Psoas muscle (tissue), 8 donors: ENCODE measurements at places on chromosomes 3 and 15. TPM values are rescaled to one million over a fixed set of nuclear protein-coding genes. Genes with fewer than 3 reads are reported as not detected.

DNA sequence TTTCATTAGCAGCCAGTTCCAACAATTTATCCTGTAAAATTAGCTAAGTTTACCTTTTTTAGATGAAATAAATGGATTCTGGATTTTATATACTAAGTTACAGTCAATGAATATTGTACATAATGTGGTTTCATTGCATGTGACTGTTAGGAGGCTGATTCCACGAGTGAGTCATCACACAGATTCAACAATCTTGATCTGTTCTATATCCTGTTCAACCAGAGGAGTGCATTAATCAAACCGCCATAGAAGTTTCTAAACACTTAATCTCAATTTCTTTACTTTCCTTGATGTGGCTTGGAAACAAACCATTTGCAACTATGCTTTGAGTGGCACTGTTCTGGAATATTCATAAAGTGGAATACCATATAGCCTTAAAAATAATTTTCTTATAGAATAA lies 15.3 kb downstream of the DNAJC13 start:
- H3K27ac ChIP-seq, result no peak overlapping the region
- H3K27me3 ChIP-seq, result no peaks in the 10 kb centered on the region
- peaks cover 8% of the 10 kb centered on the region for H3K36me3 ChIP-seq
- peaks cover 10% of the 10 kb centered on the region for H3K4me1 ChIP-seq

- H3K36me3 ChIP-seq, result no peaks in the 10 kb centered on the region
- no peaks in the 10 kb centered on the region for H3K4me1 ChIP-seq
- no peak overlapping the region for H3K4me3 ChIP-seq
- no peak overlapping the region for H3K27ac ChIP-seq
- no peaks in the 10 kb centered on the region for H3K27me3 ChIP-seq
These were observed 16.5 kb downstream of the IMPG2 start for GRCh38 chr3:101303836-101304235.

DNA sequence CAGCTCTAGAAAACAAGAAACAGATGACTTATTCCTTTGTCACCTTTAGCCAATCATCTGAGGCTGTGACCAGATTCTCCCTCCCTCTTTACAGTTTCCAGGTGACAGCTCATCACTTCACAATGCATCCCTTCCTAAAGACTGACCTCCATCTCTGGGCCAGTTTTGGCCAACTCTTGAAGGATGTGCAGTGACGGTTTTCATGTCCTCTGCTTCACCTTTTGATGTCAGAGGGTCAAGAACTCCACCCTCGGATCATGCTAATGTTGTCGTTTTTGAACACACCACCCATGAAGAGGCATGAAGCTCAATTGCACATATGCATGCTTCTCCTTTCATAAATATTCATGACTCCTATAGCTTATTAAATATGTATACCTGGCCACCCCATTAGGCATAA lies 161.2 kb upstream of the SYNPR start:
- H3K27me3 ChIP-seq, result no peaks in the 10 kb centered on the region
- H3K4me1 ChIP-seq, result no peaks in the 10 kb centered on the region
- no peak overlapping the region for H3K27ac ChIP-seq
- no peak overlapping the region for H3K4me3 ChIP-seq
- no peak for DNase-seq

GRCh38 chr3:140898340-140899180 lies 43.1 kb upstream of the SLC25A36 start:
- no peaks in the 10 kb centered on the region for H3K36me3 ChIP-seq
- no peak overlapping the region for H3K4me3 ChIP-seq
- DNase-seq, result no peak
- H3K27me3 ChIP-seq, result no peaks in the 10 kb centered on the region
- H3K4me1 ChIP-seq, result peaks cover 3% of the 10 kb centered on the region

DNA sequence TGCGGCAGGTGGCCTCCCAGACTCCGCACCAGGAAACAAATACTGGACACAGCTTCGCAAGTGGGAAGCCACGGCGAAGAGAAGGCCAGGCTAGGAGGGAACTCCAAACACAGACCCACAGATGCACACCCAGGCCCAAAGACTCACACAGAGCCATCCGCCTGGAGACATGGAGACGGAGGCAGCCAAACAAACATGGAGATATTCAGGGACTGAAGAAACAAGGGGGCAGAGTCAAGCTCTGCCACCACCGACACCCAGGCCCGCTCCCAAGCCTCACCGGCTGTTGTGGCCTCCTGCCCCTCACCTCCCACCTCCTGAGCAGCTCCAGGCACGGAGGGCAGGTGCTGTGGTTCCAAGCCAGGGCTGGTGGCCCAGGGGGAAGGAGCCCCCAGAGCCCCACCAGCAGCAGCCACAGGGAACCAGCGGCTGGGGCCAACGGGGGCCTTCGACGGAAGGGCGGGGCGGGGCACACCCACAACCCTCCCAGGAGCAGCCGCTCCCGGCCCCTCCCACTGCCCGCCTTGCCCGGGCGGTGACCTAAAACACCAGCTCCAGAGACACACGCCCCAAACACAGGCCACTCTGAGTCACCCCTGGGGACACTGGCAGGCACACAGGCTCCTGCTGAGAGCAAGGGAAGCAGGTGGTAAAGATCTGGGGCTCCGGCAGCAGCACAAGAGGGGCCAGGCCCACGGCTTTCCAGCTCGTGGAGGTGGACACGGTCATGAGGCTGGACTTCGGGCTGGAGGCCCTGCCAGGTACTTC lies 31.9 kb downstream of the TNK2 start:
- peaks cover 5% of the 10 kb centered on the region for H3K36me3 ChIP-seq
- peaks cover 10% of the 10 kb centered on the region for H3K4me1 ChIP-seq
- peak; percentile 93 for DNase-seq
- peak overlapping the region; percentile 72 for H3K27ac ChIP-seq
- no peaks in the 10 kb centered on the region for H3K27me3 ChIP-seq

DNA sequence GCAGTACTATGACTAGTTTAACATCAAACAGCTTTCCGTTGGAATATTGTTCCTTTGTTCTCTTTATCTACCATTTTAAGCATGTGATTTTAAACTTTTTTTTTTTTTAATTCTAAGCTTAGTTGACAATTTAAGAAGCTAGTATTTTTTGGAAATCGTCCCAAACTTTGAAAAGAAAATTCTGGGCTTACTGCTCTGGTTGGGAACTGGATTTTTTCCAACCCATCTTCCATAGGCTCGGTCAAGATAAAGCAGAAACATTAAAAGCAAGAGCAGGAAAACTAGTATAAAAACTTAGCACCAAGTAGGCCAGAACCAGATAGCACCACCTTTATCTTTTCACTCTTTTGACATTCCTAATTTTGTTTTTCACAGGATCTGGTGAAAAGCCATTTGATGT lies 49.9 kb downstream of the TSC22D2 start:
- H3K27ac ChIP-seq, result no peak overlapping the region
- peaks cover 8% of the 10 kb centered on the region for H3K36me3 ChIP-seq
- DNase-seq, result no peak
- no peak overlapping the region for H3K4me3 ChIP-seq
- no peaks in the 10 kb centered on the region for H3K27me3 ChIP-seq

DNA sequence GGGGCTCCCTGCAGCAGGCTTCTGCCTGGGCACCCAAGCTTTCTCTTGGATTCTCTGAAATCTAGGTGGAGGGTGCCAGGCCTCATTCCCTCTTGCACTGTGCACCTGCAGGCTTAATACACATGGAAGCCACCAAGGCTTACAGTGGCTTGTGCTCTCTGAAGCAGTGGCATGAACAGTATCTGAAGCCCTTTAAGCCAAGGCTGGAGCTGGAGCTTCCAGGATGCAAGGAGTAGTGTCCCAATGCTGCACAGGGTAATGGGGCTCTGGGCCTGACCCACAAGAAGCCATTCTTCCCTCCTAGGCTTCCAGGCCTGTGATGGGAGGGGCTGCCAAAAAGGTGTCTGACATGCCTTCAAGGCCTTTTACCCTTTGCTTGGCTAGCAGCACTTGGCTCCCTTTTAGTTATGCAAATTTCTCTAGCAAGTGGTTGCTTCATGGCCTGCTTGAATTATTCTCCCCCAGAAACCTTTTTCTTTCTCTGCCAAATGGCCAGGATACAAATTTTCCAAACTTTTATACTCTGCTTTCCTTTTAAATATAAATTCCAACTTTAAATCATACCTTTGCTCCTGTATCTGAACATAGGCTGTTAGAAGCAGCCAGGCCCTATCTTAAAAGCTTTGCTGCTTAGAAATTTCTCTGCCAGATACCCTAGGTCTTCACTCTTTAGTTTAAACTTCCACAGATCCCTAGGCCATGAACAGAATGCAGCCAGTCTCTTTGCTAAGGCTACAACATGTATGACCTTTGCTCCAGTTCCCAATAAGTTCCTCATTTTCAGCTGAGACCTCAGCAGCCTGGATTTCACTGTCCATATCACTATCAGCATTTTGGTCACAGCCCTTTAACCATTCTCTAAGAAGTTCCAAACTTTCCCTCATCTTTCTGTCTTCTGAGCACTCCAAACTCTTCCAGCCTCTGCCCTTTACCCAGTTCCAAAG lies 201.1 kb upstream of the LRRFIP2 start:
- no peak overlapping the region for H3K4me3 ChIP-seq
- H3K4me1 ChIP-seq, result no peaks in the 10 kb centered on the region
- H3K27me3 ChIP-seq, result no peaks in the 10 kb centered on the region
- peaks cover 48% of the 10 kb centered on the region for H3K36me3 ChIP-seq

- DNase-seq, result no peak
- no peaks in the 10 kb centered on the region for H3K36me3 ChIP-seq
- no peaks in the 10 kb centered on the region for H3K4me1 ChIP-seq
- no peaks in the 10 kb centered on the region for H3K27me3 ChIP-seq
- no peak overlapping the region for H3K27ac ChIP-seq
These were observed 412.7 kb upstream of the ZNF717 start for GRCh38 chr3:76198086-76198485.

GRCh38 chr3:45641756-45642155 lies 47.2 kb downstream of the LIMD1 start:
- no peaks in the 10 kb centered on the region for H3K36me3 ChIP-seq
- H3K27me3 ChIP-seq, result no peaks in the 10 kb centered on the region
- no peak overlapping the region for H3K27ac ChIP-seq
- H3K4me1 ChIP-seq, result peaks cover 57% of the 10 kb centered on the region
- no peak overlapping the region for H3K4me3 ChIP-seq

DNA sequence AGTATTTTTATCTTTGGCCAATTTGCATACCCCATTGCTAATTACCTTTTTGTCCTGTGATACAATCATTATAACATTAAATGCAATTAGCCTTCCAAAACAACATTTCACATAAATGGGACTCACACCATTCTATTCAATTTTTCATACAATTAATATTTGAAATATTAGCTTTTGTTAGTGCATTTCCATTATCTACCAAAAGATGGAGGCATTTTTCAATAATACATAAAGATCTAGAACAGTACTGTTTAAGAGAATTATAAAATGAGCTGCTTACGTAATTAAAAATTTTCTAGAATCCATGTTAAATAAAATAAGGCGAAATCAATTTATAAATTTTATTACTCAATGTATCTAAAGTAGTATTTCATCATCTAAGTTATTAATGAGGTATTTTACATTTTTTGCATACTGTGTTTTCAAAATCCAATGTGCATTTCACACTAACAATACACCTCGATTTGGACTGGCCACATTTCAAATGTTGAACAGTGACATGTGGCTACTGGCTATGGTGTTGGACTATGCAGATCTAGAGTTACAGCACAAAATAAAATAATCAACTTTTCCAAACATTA lies 74.3 kb downstream of the TJP1 start:
- no peaks in the 10 kb centered on the region for H3K36me3 ChIP-seq
- H3K4me3 ChIP-seq, result no peak overlapping the region
- H3K4me1 ChIP-seq, result no peaks in the 10 kb centered on the region
- no peak overlapping the region for H3K27ac ChIP-seq
- DNase-seq, result no peak

Gene CCR3
- not detected for total RNA-seq
